Activated CD4-positive, alpha-beta T cell treated with anti-CD3 and anti-CD28 coated beads, Interleukin-2, amount 10 ng/mL, durations not matched to agents 24 days and 14 days (primary cell): ENCODE measurements at places on chromosomes 6 and 20.

GRCh38 chr20:35181731-35182130, 9.9 kb downstream of the PROCR start:
- H3K27me3 ChIP-seq, result no peaks in the 10 kb centered on the region
- no peaks in the 10 kb centered on the region for H3K4me1 ChIP-seq
- no peaks in the 10 kb centered on the region for H3K36me3 ChIP-seq
- H3K27ac ChIP-seq, result no peak overlapping the region

DNA sequence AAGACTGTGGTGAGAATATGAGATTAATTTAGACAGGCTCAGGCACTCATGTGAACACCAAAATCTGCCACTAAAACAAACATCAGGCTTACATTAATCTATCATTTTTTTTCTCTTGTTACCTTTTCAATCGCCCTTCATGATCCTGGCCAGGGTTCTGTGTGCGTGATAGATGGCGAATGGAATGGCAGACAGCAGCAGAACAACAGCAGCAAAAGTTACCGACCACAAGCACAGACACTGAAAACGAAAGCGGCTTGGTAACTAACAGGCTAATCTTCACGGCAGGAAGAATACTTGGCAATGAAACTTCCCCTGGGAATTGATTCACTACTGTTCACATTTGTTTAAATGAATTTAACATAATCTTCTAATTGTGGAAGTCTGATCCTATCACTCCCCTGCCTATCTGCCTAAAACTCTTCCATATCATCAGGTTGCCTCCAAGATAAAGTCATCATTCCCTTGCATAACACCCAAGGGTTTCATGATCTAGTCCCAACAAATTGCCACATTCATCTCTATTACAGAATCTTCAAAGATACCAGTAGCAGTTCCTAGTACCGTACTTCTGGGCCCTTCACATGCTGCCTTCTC, 28.7 kb downstream of the PTPRK start:
- no peaks in the 10 kb centered on the region for H3K36me3 ChIP-seq
- peak overlapping the region; percentile 52 for H3K4me3 ChIP-seq
- DNase-seq, result no peak
- H3K27ac ChIP-seq, result no peak overlapping the region
- peaks cover 7% of the 10 kb centered on the region for H3K27me3 ChIP-seq
- peaks cover 2% of the 10 kb centered on the region for H3K4me1 ChIP-seq

- H3K36me3 ChIP-seq, result no peaks in the 10 kb centered on the region
- H3K27me3 ChIP-seq, result no peaks in the 10 kb centered on the region
- no peaks in the 10 kb centered on the region for H3K4me1 ChIP-seq
- H3K27ac ChIP-seq, result no peak overlapping the region
- no peak overlapping the region for H3K4me3 ChIP-seq
Measured at GRCh38 chr6:98579079-98579478, 255.3 kb upstream of the POU3F2 start.

DNA sequence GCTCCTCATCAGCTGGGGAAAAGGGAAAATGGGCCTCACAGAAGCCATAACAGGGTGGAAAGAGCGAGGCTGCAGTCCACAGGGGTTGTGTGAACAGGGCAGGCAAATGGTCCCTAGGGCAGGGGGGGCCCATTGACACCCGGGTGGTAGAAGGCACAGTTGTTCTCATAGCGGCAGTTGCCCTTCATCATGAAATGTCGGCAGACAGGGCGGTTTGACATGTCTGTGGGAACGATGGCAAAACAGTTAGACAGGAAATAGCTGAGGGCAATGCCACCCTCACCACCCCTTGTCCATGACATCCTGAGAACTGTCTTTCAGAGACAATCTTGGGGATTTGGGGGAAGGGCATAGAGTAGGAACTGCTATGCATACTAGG, 15.6 kb downstream of the PPP1R10 start:
- peaks cover 66% of the 10 kb centered on the region for H3K36me3 ChIP-seq
- H3K27me3 ChIP-seq, result no peaks in the 10 kb centered on the region
- no peak overlapping the region for H3K4me3 ChIP-seq
- peak overlapping the region; percentile 29 for H3K27ac ChIP-seq

DNA sequence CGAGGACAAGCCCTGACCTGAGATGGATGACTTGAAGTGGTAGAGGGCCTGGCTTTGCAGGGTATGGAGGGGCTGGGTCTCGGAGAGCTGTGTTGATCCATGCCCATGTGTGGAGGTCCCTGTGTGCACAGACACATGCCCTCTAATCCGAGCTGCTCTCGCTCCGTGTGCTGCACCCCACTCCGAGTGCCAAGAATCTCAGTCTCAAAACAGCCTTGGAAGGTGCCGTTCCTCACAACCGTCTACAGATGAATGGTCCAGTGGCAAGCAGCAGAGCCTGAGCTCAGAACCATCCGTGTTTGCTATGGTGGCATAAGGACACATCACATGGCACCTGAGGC, 92.4 kb downstream of the RAMACL start:
- no peak overlapping the region for H3K4me3 ChIP-seq
- DNase-seq, result no peak
- peaks cover 9% of the 10 kb centered on the region for H3K4me1 ChIP-seq
